ENCODE measurements at places on chromosomes 1 and 21. TPM values are rescaled to one million over a fixed set of nuclear protein-coding genes. Genes with fewer than 3 reads are reported as not detected.
A peak's percentile ranks its signal among the peaks of the same experiment; 100 is the strongest.

DNA sequence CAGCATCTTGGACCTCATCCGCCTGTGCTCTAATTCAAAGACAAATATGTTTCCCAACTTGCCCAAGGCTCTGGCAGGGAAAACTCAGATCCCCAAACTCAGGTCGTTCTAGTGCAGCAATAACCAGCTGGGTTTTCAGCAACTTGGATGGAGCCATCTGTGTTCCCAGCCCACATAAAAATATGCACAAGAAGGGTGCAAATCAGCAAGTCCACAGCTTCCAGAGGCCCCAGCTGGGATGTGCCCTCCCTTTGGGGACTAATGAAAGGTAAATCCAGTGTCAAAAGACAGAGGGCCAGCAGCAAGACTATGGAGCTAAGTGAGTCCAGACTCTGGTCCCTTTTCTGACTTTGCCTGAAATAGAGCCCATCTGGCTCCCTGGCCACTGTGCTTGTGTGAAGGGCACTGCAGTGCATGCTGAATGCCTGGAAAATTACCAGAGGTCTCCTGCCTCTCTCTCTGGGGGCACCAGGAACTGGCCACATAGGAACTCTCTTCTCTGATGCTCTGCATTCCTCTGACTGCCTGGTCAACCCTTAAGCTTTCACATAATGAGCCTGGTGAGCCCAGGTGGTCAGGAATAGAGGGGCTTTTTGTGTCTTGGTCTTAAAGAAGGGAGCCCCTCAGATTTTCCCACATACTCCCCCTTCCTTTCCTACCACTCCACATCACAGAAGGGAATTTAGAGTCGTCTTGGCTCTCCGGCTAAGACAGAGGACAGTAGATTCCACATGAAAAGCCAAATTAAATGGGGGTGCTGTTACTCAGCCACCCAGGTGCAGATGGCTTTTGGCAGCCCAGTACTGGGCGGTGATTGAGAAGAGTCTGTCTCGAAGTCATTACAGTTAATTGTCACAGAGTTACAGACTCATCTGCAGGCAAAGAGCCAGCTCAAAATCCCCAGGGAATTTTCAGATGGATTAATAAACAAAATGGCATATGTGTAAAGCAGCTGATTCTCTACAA, 88.1 kb upstream of the C1orf21 start:
- no peak overlapping the region for H3K4me3 ChIP-seq
- H3K4me1 ChIP-seq, result peaks cover 46% of the 10 kb centered on the region
- H3K36me3 ChIP-seq, result no peaks in the 10 kb centered on the region
- DNase-seq, result peak; percentile 28
- H3K27me3 ChIP-seq, result no peaks in the 10 kb centered on the region

Gene KCNA3
- total RNA-seq, result 5.7 TPM

Gene RORC
- 16.2 TPM for total RNA-seq

Gene CELA2B
- not detected for total RNA-seq

GRCh38 chr1:233340031-233340555, 12.6 kb downstream of the MAP3K21 start:
- no peaks in the 10 kb centered on the region for H3K27me3 ChIP-seq
- no peak overlapping the region for H3K4me3 ChIP-seq
- H3K36me3 ChIP-seq, result no peaks in the 10 kb centered on the region
- no peak overlapping the region for H3K27ac ChIP-seq
- no peaks in the 10 kb centered on the region for H3K4me1 ChIP-seq

GRCh38 chr1:157288492-157288891, 150.3 kb upstream of the ETV3 start:
- DNase-seq, result no peak
- no peaks in the 10 kb centered on the region for H3K27me3 ChIP-seq
- H3K27ac ChIP-seq, result no peak overlapping the region
- H3K4me1 ChIP-seq, result no peaks in the 10 kb centered on the region

Gene LCE3E
- total RNA-seq, result not detected

- H3K4me3 ChIP-seq, result no peak overlapping the region
- no peak for DNase-seq
- peak overlapping the region; percentile 61 for H3K27ac ChIP-seq
- H3K36me3 ChIP-seq, result no peaks in the 10 kb centered on the region
- H3K27me3 ChIP-seq, result no peaks in the 10 kb centered on the region
Observed at GRCh38 chr1:203509135-203509534, 15.2 kb downstream of the OPTC start.

GRCh38 chr1:230356869-230357794, 69.0 kb downstream of the PGBD5 start:
- no peak for DNase-seq
- no peaks in the 10 kb centered on the region for H3K4me1 ChIP-seq
- no peaks in the 10 kb centered on the region for H3K27me3 ChIP-seq
- no peaks in the 10 kb centered on the region for H3K36me3 ChIP-seq
- no peak overlapping the region for H3K4me3 ChIP-seq

Gene C1orf174
- 17.3 TPM for total RNA-seq

Gene GOLT1A
- total RNA-seq, result not detected

Gene SIPA1L2
- total RNA-seq, result 66.5 TPM

Gene CRP
- total RNA-seq, result not detected

Gene G0S2
- total RNA-seq, result not detected

GRCh38 chr1:150976879-150977694, 2.5 kb upstream of the CERS2 start:
- no peaks in the 10 kb centered on the region for H3K36me3 ChIP-seq
- peak; percentile 90 for DNase-seq
- H3K27me3 ChIP-seq, result no peaks in the 10 kb centered on the region
- H3K4me1 ChIP-seq, result peaks cover 74% of the 10 kb centered on the region
- H3K27ac ChIP-seq, result peak overlapping the region; percentile 99
- no peak overlapping the region for H3K4me3 ChIP-seq

Gene TPTE
- total RNA-seq, result not detected

DNA sequence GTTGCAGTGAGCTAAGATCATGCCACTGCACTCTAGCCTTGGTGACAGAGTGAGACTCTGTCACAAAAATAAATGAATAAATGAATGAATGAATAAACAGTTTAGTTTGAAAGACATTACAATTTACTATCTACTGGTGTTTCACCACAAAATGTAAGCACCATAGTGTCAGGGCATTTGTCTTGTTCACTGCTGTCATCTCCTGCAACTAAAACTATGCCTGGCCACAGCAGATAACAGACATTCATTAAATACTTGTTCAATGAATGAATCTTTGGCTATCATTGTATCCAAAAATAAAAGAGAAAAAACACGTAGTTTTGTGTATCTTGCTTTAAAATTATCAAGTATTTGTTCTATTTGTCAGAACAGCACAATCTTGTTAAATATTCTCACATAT, 32.5 kb downstream of the SASS6 start:
- no peaks in the 10 kb centered on the region for H3K4me1 ChIP-seq
- no peak overlapping the region for H3K4me3 ChIP-seq
- DNase-seq, result no peak
- H3K27me3 ChIP-seq, result no peaks in the 10 kb centered on the region
- peaks cover 45% of the 10 kb centered on the region for H3K36me3 ChIP-seq

DNA sequence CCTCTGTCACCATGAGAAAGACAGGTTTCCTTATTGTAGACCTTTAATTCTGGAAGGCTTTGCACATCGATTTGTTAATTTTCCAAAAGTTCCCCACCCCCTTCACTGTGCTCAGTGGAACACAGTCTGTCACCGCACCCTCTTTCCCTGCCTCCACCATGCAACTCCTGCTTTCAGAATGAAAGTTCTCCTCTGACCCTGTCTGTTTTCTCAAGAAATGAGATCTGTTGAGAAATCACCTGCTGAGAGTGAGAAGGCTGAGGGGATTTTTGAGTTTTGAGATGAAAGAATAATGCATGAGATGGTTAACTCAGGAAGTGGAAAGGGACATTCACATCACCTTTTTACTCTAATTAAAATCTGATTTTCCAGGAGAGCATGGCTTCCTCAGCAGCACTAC, 99.6 kb downstream of the CYYR1 start:
- no peak overlapping the region for H3K27ac ChIP-seq
- H3K36me3 ChIP-seq, result no peaks in the 10 kb centered on the region
- H3K4me3 ChIP-seq, result no peak overlapping the region
- H3K27me3 ChIP-seq, result no peaks in the 10 kb centered on the region
- no peaks in the 10 kb centered on the region for H3K4me1 ChIP-seq

GRCh38 chr1:165383067-165383466, 26.6 kb upstream of the LMX1A start:
- DNase-seq, result no peak
- H3K4me3 ChIP-seq, result no peak overlapping the region
- no peaks in the 10 kb centered on the region for H3K4me1 ChIP-seq
- no peaks in the 10 kb centered on the region for H3K36me3 ChIP-seq

GRCh38 chr1:31799895-31800673, 15.7 kb downstream of the SPOCD1 start:
- no peak for DNase-seq
- H3K4me1 ChIP-seq, result no peaks in the 10 kb centered on the region
- H3K27ac ChIP-seq, result no peak overlapping the region
- no peaks in the 10 kb centered on the region for H3K27me3 ChIP-seq

GRCh38 chr1:84480650-84481049, 1.6 kb downstream of the RPF1 start:
- H3K4me3 ChIP-seq, result peak overlapping the region; percentile 70
- no peak for DNase-seq

Gene SLC45A3
- total RNA-seq, result 21.4 TPM

Gene KRTAP21-2
- not detected for total RNA-seq

DNA sequence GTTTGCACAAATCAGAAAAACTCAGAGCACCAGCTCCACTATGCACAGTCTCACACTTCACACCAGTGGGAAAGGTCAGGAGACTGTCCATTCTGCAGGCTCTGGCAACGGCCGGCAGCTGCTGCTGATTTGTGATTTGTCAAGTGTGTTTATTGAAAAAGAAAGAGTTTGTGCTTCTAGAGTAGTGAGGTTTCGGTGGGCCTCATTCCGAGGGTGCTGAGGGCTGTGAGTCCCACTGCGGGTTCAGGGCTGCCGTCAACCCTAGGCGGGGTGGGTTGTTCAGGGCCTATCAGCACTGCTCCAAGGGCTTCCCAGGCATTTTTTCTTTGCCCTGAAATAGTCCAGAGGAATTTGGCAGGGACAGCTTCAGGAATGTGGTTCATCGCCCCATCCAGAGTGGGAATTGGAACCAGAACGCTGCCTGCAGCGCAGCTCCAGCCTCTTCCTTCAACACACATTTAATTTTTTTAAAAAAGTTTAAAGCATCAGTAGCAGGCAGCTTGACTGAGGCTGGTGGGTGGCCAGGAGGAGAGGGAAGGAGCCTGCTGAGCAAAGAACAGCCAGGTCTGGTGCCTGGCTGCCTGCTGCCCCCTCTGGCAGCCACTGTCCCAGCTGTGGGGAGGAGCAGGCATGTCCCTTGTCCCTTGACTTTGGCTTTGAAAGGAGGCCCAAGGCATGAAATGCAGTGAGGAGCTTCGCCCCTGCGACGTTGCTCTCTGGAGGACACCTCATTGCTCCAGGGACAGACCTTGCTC, 19.7 kb downstream of the STUM start:
- no peaks in the 10 kb centered on the region for H3K36me3 ChIP-seq
- no peaks in the 10 kb centered on the region for H3K4me1 ChIP-seq
- no peaks in the 10 kb centered on the region for H3K27me3 ChIP-seq
- peak; percentile 44 for DNase-seq

Gene GADD45A
- total RNA-seq, result 12.9 TPM
